ENCODE measurements at places on chromosomes 2 and 18. TPM values are rescaled to one million over a fixed set of nuclear protein-coding genes. Genes with fewer than 3 reads are reported as not detected.
A peak's percentile ranks its signal among the peaks of the same experiment; 100 is the strongest.

The NXPH2 gene
- not detected for total RNA-seq

The MAL gene
- total RNA-seq, result 13.4 TPM

DNA sequence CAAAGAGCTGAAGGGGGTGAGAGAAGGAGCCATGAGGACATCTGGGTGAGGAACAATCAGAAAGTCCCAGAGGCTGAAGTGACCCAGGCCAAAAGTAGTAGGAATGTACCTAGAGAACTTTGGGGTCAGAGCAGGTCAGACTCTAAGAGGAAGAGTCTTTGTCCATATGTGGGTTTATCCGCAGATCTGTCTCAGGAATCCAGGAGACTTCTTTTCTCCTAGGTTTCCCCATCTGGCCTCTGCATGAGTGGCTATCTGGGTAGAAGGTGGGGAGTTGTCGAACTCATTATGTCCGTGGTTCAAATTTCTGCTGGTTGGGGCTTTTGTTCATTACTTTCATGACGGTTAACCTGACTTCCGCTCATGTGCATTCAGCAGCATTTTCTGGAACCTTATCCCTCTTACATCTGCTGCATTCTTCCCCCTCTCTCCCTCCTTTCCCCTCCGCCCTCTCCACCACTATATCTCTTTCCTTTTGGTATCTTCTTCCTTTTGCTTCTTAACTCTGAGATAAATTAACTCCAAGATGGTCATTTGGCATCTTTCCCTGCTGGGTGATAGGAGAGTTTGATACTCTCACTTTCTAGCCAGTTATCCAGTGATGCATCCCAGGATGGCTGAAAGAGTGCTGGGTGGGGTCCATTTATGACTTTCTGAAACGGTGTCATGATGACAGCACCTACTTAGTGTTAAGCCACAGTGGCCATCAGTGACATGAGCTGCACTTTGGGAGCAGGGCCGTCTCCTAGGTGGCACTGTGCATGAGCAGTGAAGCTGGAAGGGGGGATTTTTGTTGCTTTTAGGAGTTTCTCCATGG lies 2.1 kb downstream of the LIPG start:
- DNase-seq, result no peak
- H3K36me3 ChIP-seq, result no peaks in the 10 kb centered on the region
- no peak overlapping the region for H3K4me3 ChIP-seq
- peaks cover 29% of the 10 kb centered on the region for H3K4me1 ChIP-seq
- H3K27me3 ChIP-seq, result peaks cover 42% of the 10 kb centered on the region

GRCh38 chr2:212958757-212959295 lies 192.6 kb downstream of the IKZF2 start:
- peak overlapping the region; percentile 0 for H3K27ac ChIP-seq
- no peak for DNase-seq
- no peak overlapping the region for H3K4me3 ChIP-seq
- peaks cover 15% of the 10 kb centered on the region for H3K4me1 ChIP-seq
- H3K36me3 ChIP-seq, result no peaks in the 10 kb centered on the region

- no peak overlapping the region for H3K27ac ChIP-seq
- no peak overlapping the region for H3K4me3 ChIP-seq
- H3K36me3 ChIP-seq, result peaks cover 57% of the 10 kb centered on the region
- no peak for DNase-seq
- H3K27me3 ChIP-seq, result no peaks in the 10 kb centered on the region
Measured at GRCh38 chr2:9382604-9383235, 40.6 kb downstream of the ITGB1BP1 start.

DNA sequence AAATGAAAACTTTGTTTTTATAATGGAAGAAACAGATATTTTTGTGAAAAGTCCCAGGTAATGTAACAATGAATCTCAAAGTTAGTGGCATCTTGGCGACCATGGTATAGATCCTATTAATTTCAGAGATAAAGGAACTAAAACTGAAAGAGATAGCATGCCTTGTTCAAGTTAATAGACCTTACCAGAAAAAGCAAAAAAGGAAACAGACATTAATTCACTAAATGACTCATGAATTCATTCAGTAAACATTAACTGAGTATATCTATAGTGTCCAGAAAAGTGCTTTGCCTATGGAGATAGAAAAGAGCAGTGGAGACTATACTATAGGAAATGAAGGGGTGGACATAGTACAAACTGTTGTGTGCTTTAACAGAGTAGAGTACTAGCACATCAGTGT lies 763.3 kb downstream of the TRIB2 start:
- no peaks in the 10 kb centered on the region for H3K36me3 ChIP-seq
- H3K4me1 ChIP-seq, result no peaks in the 10 kb centered on the region
- no peak for DNase-seq
- no peaks in the 10 kb centered on the region for H3K27me3 ChIP-seq
- H3K4me3 ChIP-seq, result no peak overlapping the region
- no peak overlapping the region for H3K27ac ChIP-seq
